Osteocyte (in vitro differentiated cells): ENCODE measurements at places on chromosomes 16 and 17. TPM values are rescaled to one million over a fixed set of nuclear protein-coding genes. Genes with fewer than 3 reads are reported as not detected.

- no peak for DNase-seq
Observed at GRCh38 chr16:88494335-88495154, 41.5 kb downstream of the ZFPM1 start.

Gene MYADML2
- total RNA-seq = not detected in 2 replicates

DNA sequence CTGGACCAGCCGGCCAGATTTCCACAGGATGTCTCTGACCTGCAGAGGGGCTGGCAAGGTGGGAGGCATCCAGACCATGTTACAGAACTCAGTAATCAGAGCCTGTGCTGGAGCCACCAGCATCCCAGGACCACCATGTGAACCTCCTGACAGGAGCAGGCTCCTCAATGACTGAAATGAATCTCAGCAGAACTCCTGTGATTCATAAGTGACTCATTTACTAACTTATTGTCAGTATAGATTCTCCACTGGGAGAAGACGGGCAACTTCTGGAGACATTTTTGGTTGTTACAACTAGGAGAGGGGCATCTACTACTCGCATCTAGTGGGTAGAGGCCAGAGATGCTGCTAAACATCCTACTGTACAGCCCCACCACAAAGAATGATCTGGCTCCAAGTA, 3.1 kb upstream of the WWOX start:
- no peak for DNase-seq

DNA sequence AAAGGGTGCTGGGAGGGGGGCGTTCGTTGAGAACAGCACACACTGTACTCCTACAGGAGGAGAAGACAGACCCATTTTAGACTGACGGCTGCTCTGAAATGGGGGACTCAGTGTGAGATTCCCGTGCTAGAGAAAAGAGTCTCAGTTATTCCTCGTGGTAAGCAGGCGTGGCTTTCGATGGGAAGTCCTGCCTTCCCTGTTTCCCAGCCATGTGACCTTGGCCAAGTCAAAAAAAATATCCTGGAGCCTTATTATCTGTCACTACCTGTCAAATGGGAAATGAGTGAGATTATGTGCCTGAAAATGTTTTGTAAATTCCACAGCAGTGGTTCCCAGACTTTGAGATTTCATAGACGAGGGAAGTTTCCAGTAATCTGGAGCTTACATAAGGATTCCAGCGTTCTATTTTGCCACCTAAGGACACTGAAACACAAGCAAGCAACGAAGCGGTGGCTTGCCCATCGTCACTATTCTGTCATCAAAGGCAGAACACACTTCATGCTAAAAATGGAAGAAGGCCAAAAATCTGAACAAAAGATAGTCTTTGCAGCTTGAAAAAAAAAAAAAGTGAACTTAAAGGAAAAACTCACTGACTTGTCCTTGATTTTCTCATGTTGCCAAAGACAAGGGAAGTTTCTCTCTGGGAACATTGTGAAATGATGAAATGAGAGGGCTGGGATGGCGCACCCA, 253.4 kb upstream of the RPL38 start:
- no peak for DNase-seq

Gene ZNF205
- 14.8 and 15.9 TPM in 2 replicates for total RNA-seq

Gene TNP2
- total RNA-seq = not detected in 2 replicates

- DNase-seq = no peak
Observed at GRCh38 chr17:29038085-29038795, 4.7 kb upstream of the PIPOX start.

GRCh38 chr17:47210105-47210504, 957 bp downstream of the MYL4 start:
- DNase-seq = no peak

Gene TBKBP1
- 16.5 and 17.4 TPM in 2 replicates for total RNA-seq

Gene CLDN9
- total RNA-seq = not detected in 2 replicates

Gene DHRS7C
- total RNA-seq = not detected in 2 replicates

- DNase-seq = no peak
Observed at GRCh38 chr17:71202449-71202848, 918.4 kb upstream of the SOX9 start.

Gene CA10
- total RNA-seq = not detected in 2 replicates

GRCh38 chr16:66471716-66472393, 44.8 kb downstream of the BEAN1 start:
- DNase-seq = no peak

DNA sequence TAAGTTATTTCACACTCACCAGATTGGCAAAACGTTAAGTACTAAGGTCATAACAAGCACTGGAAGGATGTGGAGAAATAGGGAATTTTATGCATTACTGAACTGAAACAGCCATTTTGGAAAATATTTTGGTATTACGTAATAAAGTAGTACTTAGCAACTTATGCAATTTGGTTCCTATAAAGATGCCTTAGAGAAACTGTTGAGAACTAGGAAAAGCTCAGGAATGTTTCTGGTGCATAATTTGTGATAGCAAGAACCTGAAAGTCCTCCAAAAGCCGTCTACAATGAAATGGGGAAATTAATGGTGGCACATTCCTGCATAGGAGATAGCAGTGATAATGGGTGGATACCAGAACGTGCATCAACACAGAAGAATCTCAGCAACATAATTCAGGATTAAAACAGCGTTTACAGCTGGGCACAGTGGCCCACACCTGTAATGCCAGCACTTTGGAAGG, 472.5 kb downstream of the WWOX start:
- DNase-seq = no peak

Gene CD68
- 1.1 TPM in 2 replicates for total RNA-seq

Gene PGP
- 14.1 and 15.0 TPM in 2 replicates for total RNA-seq

DNA sequence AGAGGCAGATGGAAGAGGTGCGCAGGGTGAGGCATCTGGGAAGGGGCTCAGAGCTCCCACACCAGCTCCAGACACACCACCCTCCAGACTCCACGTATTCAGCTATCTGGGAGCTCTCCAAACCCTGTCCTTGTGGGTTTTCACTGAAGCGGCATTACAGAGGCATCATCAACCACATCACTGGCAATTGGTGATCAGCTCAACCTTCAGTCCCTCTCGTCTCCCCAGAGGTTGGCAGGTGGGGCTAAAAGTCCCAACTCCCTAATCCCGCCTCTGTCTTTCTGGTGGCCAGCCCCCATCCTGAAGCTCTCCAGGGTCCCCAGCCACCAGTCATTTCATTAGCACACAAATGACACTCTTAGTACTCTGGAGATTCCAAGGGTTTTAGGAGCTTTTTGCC, 123.9 kb downstream of the KCNJ12 start:
- no peak for DNase-seq

GRCh38 chr17:49738456-49739163, 25.3 kb downstream of the FAM117A start:
- no peak for DNase-seq

GRCh38 chr16:1019231-1020090, 37.9 kb downstream of the SOX8 start:
- no peak for DNase-seq

Gene TEDC2
- 4.4 and 6.7 TPM in 2 replicates for total RNA-seq

GRCh38 chr17:32033223-32033622, 26.0 kb downstream of the LRRC37B start:
- no peak for DNase-seq

Gene LRRC46
- 0.54 and 0.84 TPM in 2 replicates for total RNA-seq

DNA sequence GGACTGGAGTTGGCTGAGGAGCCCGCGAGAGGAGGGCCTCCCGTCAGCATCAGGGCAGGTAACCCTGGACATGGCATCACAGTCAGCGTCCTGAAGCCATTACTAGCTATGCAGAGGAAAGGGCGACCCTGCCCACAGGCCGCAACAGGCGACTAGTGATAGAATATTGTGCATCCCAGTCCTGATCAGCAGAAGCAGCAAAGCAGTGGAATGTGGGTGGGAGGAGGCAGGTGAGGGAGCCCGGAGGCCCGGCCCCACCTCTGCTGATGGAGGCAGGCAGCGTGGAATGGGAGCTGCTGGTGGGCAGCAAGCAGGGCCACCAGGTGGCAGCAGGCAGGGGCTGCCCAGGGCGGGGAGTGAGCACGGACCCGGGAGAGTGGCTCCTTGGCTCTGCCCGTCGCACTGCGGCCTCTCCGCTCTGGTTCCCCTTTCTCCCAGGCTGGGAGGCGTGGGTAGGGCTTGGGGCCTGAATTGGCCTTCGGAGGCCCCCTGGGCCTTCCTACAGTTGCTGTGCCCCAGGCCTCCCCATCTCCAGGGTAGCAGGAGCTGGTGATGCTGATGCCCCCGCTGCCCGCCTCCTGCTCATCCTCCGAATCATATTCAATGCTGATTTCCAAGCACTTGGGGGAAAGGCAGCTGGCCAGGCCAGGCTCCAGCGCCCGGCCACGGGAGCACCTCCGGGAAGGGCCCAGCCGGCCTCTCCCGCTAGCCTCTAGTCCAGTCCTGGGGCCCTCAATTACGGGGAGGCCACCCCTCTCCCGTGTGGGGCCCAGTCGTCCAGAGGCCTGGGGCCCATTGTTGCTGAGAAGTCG, 20.2 kb downstream of the TSPOAP1 start:
- peak; percentile 81 for DNase-seq

GRCh38 chr17:63075969-63076368, 109.9 kb downstream of the TANC2 start:
- no peak for DNase-seq

DNA sequence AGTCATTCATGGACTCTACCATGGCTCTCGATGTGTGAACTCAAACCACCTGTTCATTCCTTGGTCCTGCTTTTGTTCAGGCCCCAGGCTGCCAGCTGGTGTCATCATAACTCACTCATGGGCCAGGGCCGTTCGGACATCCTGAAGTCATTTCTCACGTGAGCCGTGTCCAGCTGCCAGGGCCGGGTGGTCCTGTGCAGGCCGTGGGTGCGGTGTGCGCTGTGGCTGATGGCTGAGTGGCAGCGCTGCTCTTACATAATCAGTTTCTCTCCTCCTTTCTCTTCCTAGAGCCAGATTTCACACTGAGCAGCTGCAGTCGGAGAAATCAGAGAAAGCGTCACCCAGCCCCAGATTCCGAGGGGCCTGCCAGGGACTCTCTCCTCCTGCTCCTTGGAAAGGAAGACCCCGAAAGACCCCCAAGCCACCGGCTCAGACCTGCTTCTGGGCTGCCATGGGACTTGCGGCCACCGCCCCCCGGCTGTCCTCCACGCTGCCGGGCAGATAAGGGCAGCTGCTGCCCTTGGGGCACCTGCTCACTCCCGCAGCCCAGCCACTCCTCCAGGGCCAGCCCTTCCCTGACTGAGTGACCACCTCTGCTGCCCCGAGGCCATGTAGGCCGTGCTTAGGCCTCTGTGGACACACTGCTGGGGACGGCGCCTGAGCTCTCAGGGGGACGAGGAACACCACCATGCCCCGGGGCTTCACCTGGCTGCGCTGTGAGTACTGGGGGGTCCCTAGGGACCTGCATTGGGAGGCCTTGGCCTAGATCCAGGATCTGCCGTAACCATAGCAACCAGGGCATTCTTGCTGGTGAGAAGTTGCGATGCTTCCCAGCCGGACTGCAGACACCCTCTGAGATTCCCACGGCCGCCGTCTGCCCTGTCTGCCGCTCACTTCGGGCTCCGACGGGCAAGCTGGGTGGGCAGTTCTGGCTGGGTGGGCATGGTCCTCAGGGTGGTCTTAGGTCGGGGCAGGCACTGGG, at the start of gene IL34:
Gene IL34 (plus strand): TSS at position 300 of the 982 bp plus-strand sequence. CDS start 389 bp downstream, at position 689.
- no peak for DNase-seq

Gene ARHGAP44
- total RNA-seq = 4.9 and 7.2 TPM in 2 replicates

DNA sequence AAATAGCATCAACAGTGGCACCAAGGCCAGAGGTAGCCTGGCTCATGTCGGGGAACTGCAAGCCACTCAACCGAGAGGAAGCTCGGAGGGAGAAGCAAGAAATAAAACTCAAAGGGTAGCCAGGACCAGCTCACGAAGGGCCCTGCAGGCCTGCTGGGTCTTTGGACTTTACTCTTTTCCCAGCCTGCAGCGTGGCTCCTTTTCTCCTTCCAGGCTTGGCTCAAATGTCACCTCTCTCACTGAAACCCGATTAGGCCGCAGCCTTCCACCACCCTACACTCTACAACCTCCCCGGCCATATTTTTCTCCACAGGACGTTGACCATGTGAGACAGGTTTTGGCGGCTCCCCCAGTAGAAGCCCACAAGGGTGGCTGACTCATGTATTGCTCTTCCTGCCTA, 38.1 kb downstream of the CALB2 start:
- DNase-seq = no peak

- DNase-seq = no peak
Observed at GRCh38 chr16:7440886-7441400, 108.3 kb downstream of the RBFOX1 start.

DNA sequence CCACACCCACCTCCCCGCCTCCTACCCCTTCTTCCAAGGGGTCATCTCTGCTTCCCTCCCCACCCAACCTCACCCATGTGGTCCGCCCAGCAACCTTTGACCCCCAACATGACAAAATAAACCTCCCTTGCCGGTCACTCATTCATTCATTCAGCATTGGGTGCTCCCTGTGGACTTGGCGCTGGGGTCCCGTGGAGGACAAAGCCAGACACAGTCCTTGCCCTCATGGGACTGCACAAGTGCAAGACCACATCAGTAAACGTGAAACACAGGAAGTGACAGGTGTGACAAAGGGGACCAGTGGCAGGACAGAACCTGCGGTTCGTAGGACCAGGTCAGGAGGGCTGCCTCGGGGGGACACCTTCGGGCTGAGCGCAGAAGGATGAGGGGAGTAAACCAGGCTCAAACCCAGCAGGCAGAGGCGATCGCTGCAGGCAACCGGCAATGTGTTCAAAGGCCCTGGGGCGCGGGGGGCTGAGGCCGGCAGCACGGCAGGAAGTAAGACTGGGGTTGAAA, 185.4 kb downstream of the SEC14L1 start:
- peak; percentile 75 for DNase-seq

Gene CFAP97D1
- not detected in 2 replicates for total RNA-seq

- DNase-seq = no peak
Observed at GRCh38 chr17:59601130-59601529, 18.6 kb upstream of the CLTC start.

DNA sequence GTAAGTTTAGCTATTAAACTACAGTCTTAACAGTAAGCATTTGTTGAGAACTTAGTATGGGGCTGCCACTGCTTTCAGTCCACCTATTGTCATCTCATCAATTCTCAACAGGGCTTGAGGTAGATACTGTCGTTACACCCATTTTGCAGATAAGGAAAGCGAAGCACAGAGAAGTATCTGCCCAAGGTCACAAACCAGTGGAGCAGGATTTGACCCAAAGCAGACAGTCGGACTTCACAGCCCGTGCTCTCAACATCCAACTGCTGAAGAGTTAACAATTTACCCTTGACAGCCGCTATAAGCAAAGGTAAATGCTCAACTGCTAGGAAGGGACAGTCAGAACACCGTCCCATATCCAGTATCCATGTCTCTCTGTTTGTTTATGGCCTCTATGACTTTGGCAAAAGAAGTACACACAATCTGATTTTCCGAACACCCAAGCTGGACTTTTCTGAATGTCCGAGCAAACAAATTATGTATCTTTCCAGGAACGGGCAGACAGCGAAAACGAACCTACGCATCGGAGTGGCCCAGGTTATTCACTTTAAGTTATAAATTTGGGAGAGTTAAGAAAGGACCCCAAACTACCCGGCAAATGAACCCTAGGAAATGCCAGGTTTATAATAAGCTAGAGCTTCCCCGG, 1.2 kb downstream of the SIAH1 start:
- no peak for DNase-seq

- DNase-seq = peak; percentile 85
Observed at GRCh38 chr16:19114359-19115147, 789 bp downstream of the ITPRIPL2 start.

- DNase-seq = no peak
Observed at GRCh38 chr16:85878875-85879274, 20.1 kb upstream of the IRF8 start.

GRCh38 chr17:51046514-51047384, 73.9 kb downstream of the SPAG9 start:
- DNase-seq = no peak
